ENCODE measurements at places on chromosomes 6 and 20. TPM values are rescaled to one million over a fixed set of nuclear protein-coding genes. Genes with fewer than 3 reads are reported as not detected.

Gene SCAND1
- 32.3 TPM for total RNA-seq

Gene SLC35F1
- total RNA-seq: 0.07 TPM

Gene SERPINB6
- 67.5 TPM for total RNA-seq

Gene SLC35D3
- total RNA-seq: not detected

Data from smooth muscle cell of the pulmonary artery (primary cell).